ENCODE measurements at places on chromosomes 6 and 20.

GRCh38 chr6:152508477-152508876, 128.7 kb downstream of the SYNE1 start:
- no peak for DNase-seq

GRCh38 chr20:3135507-3136070, 24.1 kb downstream of the FASTKD5 start:
- no peak for DNase-seq

DNA sequence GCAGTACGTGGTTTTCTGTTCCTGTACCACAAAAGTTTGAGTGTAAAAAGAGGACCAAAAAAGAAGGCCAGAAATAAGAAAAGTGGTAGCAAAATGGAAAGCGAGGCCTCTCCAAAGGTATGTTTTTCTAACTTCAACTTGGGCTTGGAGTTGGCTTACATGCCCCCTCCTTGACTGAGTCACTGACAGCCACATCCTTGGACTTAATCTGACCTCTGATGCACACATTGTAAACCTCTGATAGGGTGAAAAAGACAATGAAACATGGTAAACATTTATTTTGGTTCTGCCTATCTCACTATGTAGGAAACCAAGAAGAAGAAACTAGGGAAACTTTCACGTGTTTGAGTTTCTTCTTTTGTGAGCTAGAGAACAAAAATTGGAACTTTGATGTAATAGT, 503.2 kb upstream of the ID4 start:
- no peak for DNase-seq

DNA sequence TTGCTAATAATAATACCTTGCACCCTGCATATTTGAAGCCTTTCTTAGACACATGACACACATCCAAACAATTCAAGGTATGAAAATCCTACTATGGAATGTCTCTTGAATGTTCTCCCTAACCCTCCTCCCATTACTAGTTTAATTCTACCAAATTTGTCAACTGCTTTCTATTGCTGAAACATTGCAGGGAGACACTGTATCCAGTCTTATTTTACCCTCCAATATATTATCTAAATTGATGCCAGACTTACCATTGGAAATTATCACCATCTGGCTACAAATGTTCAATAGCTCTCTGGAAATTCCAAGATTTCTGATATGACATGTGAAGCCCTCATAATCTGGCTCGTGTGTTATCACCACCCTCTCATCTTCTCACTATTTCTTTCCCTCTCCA, 1027.3 kb upstream of the CITED2 start:
- DNase-seq, result no peak

DNA sequence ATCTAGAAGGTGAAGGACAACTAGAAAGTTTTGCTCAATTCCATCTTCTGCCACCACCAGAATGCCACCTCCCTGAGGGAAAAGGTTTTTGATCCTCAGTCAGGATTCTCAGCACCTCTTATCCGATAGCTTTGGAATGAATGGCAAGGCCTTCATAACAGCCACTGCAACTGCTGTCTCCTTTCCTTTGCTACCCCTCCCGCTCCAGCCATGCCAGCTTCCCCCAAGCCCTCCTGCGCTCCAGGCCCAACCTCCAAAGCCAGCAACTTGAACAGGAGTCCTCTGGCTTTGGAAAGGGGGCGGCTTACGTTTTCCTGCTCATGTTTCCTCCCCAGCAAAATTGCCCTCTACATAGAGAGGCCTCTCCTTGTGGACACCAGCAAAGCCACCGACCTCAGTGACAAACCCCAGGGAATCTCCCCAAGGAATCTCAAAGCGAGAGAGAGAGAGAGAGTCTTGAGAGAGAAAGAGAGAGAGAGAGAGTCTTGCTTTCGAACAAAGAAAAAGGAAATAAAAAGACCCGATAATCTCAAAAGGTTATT, 420 bp upstream of the BTN2A1 start:
- DNase-seq, result no peak

GRCh38 chr20:52313341-52313963, 121.9 kb upstream of the ZFP64 start:
- peak; percentile 71 for DNase-seq

DNA sequence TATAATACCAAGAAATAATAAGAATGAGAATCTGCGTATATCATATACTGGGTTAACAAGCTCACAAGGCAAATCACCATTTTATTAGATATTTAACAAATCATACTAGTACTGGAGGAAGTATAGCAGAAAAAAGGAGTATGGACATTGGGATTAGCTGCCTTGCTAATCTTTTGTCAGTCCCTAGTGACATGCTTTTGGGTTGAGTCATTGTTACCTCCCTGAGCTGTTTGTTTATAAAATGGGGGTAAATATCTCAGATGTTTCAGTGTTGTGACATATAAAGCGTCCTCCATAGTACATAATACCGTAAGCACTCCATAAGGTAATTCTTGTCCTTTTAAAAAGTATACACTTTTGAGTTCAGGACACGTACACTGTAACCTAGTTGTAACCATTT, 107.0 kb downstream of the ESR1 start:
- no peak for DNase-seq

DNA sequence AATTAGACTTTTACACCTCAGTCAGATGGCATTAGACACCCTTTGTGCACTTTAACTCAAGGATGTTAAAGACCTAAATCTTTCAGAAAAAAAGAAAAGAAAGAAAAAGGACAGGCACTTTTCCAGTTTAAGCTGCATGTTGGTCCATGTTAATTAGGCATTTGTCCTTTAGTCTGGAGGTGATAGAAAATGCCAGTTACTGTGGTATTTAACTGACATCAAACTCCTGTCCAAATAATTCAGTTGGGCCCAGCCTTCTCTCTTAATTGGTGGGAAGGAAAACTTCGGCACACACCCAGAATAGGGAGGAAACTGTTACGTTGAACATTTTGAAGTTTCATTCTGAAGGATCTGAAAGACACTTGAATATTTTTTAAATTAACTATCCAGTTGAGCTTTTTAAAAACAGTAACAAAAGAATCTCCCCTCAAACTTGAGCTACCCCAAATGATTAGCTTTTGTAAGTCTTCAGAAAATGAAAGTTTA, 30.3 kb downstream of the RREB1 start:
- no peak for DNase-seq

- DNase-seq, result no peak
Observed at GRCh38 chr6:20572288-20572687, 38.0 kb downstream of the CDKAL1 start.

- no peak for DNase-seq
Observed at GRCh38 chr6:89199579-89199978, 17.6 kb downstream of the GABRR1 start.

- peak; percentile 54 for DNase-seq
Observed at GRCh38 chr6:126127659-126128058, 141.3 kb downstream of the TRMT11 start.

- no peak for DNase-seq
Observed at GRCh38 chr6:108959972-108960582, 111.9 kb downstream of the ARMC2 start.

DNA sequence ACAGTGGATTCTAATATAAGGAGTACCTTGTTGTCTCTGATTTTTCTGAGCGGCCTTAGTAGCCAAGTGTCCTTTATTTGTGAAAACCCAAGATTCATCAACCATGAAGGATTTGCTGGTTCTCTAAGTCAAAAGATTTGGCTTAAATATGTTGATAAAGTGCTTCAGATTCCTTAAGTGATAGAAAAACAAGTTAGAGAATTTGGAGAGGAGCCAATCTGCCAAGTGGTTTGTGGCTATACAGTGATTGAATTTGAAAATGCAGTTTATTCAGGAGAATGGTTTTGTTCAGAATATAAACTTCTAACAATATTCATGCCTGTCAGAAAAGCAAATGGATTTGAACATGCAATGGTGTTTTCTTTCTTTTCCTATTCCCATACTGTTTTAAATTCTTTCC, 54.8 kb downstream of the CAP2 start:
- no peak for DNase-seq

GRCh38 chr6:37860226-37860839, 40.8 kb downstream of the ZFAND3 start:
- peak; percentile 42 for DNase-seq

GRCh38 chr6:53005663-53006250, 10.7 kb upstream of the GSTA4 start:
- no peak for DNase-seq

GRCh38 chr6:41673704-41674000, 35.4 kb downstream of the MDFI start:
- no peak for DNase-seq

- no peak for DNase-seq
Observed at GRCh38 chr20:36856691-36857635, 19.0 kb upstream of the TLDC2 start.

DNA sequence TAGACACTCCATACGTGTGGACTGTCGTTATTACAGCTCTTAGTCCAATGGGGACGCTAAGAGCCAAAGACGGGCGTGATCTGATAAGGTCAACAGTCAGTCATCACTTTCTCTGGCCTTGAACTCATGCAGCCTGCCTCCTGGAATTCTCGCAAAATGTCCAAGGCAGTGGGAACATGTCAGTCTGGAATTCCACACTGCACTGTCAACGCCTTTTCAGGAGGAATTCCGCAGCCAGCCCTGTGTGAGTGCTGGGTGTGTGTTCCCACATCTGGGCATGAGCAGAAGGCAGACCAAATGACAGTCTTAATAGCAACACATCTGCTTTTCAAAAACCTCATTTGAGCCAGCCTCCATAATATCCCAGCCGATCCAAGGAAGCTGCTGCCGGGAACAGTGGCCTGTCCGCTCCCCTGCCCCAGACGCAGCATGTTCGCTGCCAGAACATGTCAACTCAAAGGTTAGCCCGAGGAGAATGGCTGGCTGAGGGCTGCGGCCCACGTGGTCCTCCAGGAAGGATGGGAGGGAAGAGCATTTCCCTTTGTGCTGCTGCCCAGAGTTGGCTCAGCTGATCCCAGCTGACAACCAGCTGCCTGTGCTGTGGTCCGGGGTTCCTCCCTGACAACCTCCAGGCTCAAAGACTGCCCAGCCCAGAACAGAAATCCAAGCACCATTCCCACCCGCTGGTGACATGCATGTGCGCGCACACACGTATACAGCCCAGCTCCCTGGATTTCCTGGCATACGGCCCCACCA, 103.1 kb downstream of the SULF2 start:
- DNase-seq, result no peak
